Activated T-helper 1 cell treated with anti-CD3 and anti-CD28 coated beads, Interleukin-12 subunit alpha, Interleukin-12 subunit beta, Interleukin-2, Interleukin-4 antibody, amounts not matched to agents 30 ng/mL and 10 ng/mL and 1 ng/mL, durations not matched to agents 14 hours and 24 hours and 36 hours (primary cell): ENCODE measurements at places on chromosomes 5 and 9.

GRCh38 chr9:133122935-133123611 is 2.0 kb upstream of the RALGDS start:
- no peak for DNase-seq

- DNase-seq: peak; percentile 21
Observed at GRCh38 chr5:33936004-33936380, 194 bp upstream of the RXFP3 start.

GRCh38 chr9:120377268-120378159 is 202.5 kb downstream of the CDK5RAP2 start:
- no peak for DNase-seq

- DNase-seq: no peak
Observed at GRCh38 chr5:96973532-96974401, 37.9 kb downstream of the LNPEP start.

DNA sequence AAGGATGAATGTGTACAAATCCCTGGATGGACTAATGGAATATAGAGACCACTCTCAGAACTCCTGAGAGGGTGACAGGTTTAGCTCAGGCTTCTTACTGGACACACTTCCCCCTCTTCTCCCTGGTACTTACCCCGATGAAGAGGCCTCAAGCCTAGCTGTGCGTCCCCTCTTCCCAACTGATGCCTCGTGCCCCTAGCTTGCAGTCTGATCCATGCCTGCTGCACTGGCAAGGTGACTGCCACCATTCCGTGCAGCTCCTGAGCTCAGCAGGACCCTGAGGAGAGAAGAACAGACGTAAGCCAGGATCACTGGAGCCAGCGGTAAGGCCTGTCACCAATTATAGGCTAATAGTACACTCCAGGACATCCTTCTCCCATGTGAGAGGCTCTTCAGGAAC is 5.5 kb upstream of the STOML2 start:
- DNase-seq: no peak

GRCh38 chr9:37174247-37174646 is 53.9 kb downstream of the ZCCHC7 start:
- no peak for DNase-seq

DNA sequence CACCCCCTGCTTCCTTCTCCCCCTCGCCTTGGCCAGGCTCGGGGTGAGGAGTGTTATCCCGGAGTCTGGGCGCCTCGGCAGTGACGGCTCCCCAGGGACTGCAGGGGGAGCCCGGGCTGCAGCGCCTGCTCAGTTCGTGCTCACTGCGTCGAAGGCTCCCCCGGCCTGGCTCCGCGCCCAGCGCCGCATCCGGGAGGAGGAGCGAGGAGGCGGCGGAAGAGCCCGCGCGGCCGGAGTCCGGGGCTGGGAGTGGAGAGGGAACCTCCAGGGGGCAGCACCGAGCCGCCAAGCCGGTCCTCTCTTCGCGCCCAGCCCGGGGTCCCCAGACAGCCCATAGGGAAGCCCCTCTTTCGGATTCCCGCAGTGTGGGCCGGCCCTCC is 1.3 kb upstream of the EGR1 start:
- DNase-seq: peak; percentile 91

DNA sequence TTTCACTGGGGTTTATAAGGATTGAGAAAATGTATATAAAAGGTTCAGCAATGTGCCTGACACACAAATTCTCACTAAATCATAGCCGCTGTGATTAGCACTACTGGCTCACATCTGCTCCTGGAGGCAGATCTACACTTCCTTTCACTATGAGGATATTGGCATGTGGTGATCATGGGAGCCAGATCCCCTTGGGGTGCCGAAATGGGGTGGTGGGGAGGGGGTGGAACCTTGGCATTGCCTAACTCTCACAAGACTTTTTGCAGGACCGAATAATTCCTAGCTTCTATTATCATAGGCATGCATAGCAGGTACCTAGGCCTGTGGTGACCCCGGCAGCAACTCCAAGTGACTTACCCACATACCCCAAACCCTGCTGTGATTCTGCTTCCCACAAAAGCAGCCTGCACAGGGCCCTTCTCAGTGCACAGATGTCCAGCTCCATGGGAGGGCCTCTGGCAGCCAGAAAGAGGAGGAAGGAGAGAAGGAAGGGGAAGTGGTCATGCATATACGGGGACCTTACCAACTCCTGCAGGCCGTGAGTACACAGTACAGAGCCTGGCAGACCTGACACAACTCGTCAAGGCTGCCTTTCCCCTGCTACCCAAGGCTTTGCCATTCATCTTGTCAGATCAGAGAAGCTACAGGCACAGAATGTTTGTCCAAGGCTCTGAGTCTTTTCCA is 61.3 kb upstream of the IQGAP2 start:
- no peak for DNase-seq

- DNase-seq: no peak
Observed at GRCh38 chr5:43386960-43387362, 25.2 kb downstream of the CCL28 start.

DNA sequence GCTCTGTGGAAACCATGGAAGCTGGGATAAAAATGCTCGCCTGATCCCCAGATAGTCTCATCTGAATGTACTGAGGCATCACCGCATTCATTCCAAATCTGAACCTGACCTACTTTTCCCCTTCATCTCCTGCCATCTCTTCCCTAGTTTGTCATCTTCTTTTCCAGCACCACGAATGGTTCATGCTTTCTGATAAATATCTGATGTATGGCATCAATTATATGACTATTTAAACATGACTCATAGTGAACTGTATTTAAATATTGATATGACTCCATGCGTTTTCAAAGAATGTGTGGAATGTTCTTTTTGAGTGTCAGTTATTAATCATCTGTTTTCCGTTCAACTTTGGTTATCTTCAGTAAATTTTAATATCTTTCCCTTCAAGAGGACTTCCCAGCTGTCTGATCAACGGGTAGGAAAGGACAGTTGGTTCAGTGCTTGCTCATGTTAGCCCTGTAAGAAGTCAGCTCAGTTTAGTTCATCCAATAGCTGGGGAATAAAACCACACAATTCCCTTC is 21.1 kb downstream of the BASP1 start:
- no peak for DNase-seq

DNA sequence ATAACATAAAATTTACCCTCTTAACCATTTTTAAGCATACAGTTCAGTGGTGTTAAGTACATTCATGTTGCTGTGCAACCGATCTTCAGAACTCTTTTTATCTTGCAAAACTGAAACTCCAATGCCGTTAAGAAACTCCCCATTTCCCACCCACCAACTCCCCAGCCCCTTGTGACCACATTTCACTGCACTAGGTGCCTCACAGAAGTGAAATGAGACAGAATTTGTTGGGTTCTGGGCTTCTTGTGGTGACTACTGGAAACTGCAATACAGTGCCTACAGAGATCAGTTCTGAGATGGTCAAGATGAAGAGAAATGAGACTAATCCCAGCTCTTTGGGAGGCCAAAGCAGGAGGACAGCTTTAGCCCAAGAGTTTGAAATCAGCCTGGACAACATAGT is 202.1 kb upstream of the SLC30A5 start:
- DNase-seq: peak; percentile 30

DNA sequence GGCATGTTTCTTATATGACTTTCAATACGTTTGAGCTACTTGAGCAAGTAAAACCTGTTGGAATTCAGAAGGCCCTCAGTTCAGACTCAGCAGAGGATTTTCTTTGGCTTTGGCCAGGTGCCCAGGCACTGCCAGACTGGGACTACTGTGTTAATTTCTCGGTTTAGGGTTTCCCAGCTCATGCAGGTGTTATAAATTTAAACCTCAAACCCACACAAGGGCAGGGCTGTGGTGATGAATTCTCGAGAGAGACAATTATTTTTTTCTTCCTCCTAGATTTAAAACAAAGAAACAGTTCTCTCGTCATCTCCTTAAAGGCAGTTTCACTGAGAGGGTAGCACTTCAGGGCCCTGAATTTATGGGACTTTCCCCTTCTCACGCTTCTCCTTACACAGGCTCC is 406.0 kb upstream of the PIK3R1 start:
- DNase-seq: no peak

DNA sequence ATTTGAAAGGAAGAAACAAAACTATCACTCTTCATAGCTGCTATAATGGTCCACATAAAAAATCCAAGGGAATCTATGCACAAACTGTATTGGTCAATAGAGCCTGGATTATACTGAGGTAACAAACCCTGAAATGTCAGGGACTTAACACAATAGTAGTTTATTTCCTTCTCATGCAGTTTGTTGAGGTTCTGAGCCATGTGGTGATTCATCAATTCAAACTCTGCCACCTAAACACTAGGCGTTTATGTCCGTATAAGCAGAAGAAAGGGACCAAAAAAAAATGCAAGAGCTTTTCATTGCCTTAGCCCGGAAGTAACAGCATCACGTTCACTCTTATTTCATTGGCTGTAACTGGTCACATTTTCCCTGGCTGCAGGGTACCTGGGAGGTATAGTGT is 464.7 kb downstream of the ZSWIM6 start:
- DNase-seq: no peak

GRCh38 chr5:131366428-131366827 is 102.6 kb downstream of the CDC42SE2 start:
- DNase-seq: no peak

DNA sequence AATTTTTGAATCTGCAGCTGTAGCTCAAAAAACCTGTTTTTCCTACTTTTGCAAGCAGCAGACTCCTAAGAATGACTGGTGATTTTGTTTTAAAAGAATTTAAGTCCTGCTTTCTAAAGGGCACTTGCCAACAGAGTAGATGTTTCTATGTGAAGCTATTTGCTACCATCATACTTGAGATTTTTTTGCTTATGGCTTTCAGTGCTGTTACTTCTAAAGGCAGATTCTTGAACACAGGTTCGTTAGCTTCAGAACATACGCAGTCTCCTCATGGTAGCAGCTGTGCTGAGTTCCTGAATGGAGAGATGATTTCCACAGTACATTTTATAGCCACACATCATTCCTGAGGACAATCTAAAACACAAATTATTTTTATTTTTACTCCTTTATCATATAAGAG is 24.4 kb upstream of the ELL2 start:
- no peak for DNase-seq

GRCh38 chr5:125336401-125336800 is 590.0 kb upstream of the ZNF608 start:
- no peak for DNase-seq

DNA sequence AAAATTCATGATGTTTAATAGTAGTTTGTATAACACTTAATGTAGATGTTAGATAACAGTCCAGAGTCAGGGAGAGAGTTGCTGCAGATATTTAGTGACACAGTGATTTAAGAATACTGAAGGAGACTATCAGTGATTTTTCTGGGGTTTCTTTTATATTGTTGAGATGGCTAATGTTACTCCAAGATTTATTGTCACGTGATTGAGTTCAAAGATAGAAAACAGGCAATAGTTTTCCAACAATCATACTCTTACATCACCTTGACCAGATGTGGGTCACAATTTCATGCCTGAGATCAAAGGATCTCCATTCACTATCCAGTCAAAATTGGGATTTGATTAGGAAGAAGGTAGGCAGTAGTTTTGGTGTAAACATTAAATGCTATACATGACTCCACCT is 580.0 kb upstream of the ARRDC3 start:
- DNase-seq: no peak

DNA sequence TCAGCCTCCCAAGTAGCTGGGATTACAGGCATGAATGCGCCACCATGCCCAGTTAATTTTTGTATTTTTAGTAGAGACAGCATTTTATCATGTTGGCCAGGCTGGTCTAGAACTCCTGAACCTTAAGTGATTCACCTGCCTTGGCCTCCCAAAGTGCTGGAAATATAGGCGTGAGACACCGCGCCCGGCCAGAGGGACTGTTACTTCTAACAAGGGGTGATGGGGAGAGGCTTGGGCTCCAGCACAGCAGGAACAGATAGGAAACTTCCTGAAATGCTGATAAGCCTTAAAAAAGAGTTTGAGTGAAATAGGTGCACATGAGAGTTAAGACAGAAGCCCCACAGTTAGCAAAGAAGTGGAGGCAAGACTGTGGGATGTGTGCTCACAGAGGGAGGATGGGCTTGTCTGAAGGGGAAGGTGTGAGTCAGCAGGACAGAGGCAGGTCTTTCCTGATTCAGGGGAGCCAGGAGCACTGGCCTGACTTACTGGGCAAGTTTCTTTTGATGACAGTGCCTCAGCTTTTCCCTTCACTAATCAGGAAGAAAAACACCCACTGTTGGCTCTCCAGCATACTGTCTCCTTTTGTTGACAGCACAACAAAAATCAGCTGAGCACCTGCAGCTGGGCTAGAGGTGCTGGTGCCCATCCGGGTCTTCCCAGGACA is 68.4 kb downstream of the RAD23B start:
- no peak for DNase-seq

DNA sequence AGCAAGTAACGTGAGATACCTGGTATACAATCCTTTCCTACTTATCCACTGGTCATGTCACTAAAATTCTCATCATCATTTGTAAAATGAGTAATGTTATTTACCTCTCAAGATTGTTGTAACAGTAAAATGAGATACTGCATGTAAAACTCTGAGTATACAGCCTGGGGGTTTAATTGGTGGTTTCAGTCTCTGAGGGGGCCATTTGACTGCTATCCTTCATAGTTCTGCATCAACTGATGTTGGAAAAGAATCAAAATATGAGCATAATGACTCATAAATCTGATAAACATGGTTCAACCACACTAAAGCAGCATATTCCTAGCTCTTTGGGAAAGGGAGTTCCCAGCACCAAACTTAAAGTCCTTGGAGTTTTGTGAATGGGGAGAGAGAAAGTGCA is 181.0 kb upstream of the GHR start:
- no peak for DNase-seq

GRCh38 chr5:178286226-178287090 is 53.9 kb upstream of the PHYKPL start:
- no peak for DNase-seq

GRCh38 chr9:131668057-131668438 is 71.8 kb downstream of the RAPGEF1 start:
- DNase-seq: no peak

GRCh38 chr9:1938135-1938534 is 77.0 kb upstream of the SMARCA2 start:
- no peak for DNase-seq

DNA sequence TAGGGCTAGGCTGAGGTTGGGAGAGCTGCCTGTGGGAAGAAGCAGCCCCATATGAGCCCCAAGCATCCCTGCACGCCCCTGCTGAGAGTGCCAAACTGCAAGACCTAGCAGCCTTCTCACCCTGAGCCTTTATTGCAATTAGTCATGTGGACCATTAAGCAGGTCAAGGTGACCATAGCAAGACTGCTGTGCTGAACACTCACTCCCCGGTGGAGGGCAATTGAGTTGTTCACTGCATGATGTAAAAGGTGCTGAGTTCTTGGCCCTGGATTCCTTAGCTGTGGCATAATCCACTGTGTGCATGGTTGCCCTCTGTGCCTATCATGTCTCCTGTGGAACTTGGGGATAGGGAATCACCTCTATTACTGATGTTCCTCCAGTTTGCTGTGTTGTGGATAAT is 131.1 kb downstream of the FOXD1 start:
- no peak for DNase-seq

DNA sequence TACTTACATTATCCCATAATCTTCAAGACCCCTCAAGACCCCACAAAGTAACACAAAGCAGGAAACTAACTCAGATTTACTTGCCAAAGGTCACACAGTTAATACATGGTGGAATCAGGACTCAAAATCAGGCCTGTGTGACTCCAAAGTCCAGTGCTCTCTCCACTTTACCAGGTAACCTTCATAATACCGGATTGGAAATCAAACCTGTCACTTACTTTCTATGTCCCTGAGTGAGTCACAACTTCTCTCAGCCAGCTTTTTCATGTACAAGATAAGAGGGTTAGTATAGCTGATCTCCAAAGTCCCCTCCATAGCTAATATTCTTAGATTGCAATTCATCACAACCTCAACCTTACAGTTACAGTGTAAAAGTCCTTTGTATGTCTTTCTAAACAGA is 17.1 kb downstream of the STRBP start:
- DNase-seq: no peak
